Calu3 (cell line): ENCODE measurements at places on chromosomes 6 and 20. TPM values are rescaled to one million over a fixed set of nuclear protein-coding genes. Genes with fewer than 3 reads are reported as not detected.

GRCh38 chr6:167747645-167748044 lies 79.1 kb upstream of the AFDN start:
- no peaks in the 10 kb centered on the region for H3K27me3 ChIP-seq
- no peaks in the 10 kb centered on the region for H3K36me3 ChIP-seq
- H3K4me3 ChIP-seq = no peak overlapping the region
- H3K4me1 ChIP-seq = peaks cover 23% of the 10 kb centered on the region
- H3K27ac ChIP-seq = no peak overlapping the region

DNA sequence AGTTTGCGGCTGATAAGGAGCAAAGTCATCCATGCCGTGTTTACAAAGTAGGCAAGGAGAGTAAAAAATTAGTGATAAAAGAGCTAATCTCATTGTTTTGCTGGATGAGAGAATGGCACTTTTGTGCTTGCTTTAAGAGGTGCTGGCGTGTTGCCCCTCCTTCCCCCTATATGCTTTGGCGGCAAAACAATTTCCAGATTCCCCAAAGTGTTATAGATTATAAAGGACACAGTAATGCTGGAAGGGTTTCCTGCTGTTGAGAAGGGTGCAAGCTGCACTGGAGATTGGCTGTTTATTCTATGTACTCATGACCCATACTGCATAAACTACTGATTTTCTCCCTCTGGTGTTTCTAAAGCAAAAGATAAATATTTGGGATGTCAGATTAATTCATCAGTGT lies 338.9 kb upstream of the MAP3K7 start:
- H3K27me3 ChIP-seq = no peaks in the 10 kb centered on the region
- DNase-seq = no peak
- H3K36me3 ChIP-seq = no peaks in the 10 kb centered on the region
- no peak overlapping the region for H3K27ac ChIP-seq
- no peak overlapping the region for H3K4me3 ChIP-seq

- no peak overlapping the region for H3K27ac ChIP-seq
- H3K4me1 ChIP-seq = no peaks in the 10 kb centered on the region
- DNase-seq = no peak
- H3K27me3 ChIP-seq = no peaks in the 10 kb centered on the region
Measured at GRCh38 chr6:18920701-18921100, 533.6 kb downstream of the RNF144B start.

DNA sequence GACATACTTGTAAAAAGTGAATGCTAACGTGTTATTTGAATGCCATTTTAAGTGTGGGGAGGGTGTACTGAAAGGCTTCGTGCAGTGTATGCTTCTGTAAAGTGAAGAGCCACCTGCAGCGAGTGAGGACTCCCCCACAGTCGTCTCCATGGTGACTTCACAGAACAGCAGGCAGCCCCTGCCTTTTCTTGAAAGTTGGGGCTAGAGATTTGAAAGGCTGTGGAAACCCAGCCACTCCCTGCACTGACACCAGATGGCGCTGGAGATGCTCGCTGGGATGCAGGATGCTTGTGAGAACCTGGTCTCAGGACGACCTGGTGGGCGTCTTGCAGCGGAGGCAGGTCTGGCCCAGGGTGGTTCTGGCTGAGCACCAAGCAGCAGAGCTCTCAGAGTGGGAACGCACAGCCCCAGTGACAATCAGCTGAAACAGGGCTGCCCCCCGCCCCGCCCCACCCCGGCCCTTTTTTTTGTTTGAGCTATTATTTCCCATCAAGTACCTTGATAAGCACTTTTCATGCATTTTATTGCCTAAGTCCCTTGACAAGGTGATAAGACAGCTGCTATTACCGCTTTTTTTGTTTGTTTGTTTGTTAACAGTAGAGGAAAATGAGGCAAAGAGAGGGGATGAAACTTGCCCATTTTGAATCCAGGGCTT lies 150.3 kb downstream of the SYCP2 start:
- no peak overlapping the region for H3K27ac ChIP-seq
- DNase-seq = peak; percentile 88
- H3K27me3 ChIP-seq = peaks cover 3% of the 10 kb centered on the region

Gene RGL2
- 138 and 154 TPM in 2 replicates for total RNA-seq

Gene DDO
- 1.6 and 3.1 TPM in 2 replicates for total RNA-seq

Gene L3MBTL1
- 39.7 and 42.3 TPM in 2 replicates for total RNA-seq

- H3K4me3 ChIP-seq = no peak overlapping the region
- H3K4me1 ChIP-seq = no peaks in the 10 kb centered on the region
- no peak for DNase-seq
- no peak overlapping the region for H3K27ac ChIP-seq
Measured at GRCh38 chr6:66556936-66557335, 849.9 kb upstream of the EYS start.

Gene PGC
- not detected in 2 replicates for total RNA-seq

Gene LTB
- 0.44 and 1.4 TPM in 2 replicates for total RNA-seq

Gene RHAG
- total RNA-seq = not detected in 2 replicates

- H3K27me3 ChIP-seq = no peaks in the 10 kb centered on the region
- H3K27ac ChIP-seq = no peak overlapping the region
- peaks cover 6% of the 10 kb centered on the region for H3K4me1 ChIP-seq
- DNase-seq = peak; percentile 3
- no peak overlapping the region for H3K4me3 ChIP-seq
- no peaks in the 10 kb centered on the region for H3K36me3 ChIP-seq
Measured at GRCh38 chr20:8094415-8094818, 37.6 kb upstream of the PLCB1 start.

DNA sequence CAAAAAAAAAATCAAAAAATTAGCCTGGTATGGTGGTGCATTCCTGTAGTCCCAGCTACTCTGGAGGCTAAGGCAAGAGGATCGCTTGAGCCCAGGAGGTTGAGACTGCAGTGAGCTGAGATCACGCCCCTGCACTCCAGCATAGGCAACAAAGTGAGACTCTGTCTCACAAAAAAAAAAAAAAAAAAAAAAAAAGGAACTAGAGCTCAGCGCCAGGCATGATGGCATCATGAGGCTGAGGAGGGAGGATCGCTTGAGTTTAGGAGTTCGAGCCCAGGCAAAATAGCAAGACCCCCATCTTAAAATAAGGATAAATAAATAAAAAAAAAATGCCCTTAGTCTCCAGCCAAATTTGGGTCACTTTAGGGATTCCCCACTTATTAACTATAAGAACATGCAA lies 40.4 kb upstream of the PIM1 start:
- DNase-seq = no peak
- no peak overlapping the region for H3K4me3 ChIP-seq
- H3K36me3 ChIP-seq = peaks cover 26% of the 10 kb centered on the region

Gene NR2E1
- total RNA-seq = not detected in 2 replicates

DNA sequence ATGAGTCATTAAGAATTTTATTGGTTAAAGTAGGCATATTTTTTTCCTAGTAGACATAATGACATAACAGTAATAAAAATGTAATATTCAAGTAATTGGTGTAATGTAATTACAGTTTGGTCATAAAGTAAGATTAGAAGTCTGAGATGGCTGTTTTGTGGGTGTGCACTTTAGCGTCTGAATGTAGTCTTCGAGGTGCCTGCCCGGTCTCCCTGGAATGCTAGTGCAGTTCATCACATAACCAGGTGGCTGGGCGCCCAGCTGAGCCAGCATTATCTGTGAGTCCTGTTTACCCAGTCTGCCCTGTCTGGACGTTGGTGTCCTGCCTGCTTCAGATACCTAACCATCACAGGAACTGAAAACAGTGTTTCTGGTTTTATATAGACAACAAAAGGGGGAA lies 419.1 kb downstream of the CDC5L start:
- H3K27me3 ChIP-seq = no peaks in the 10 kb centered on the region
- H3K36me3 ChIP-seq = no peaks in the 10 kb centered on the region
- no peak overlapping the region for H3K27ac ChIP-seq
- no peak overlapping the region for H3K4me3 ChIP-seq
- H3K4me1 ChIP-seq = no peaks in the 10 kb centered on the region
- DNase-seq = no peak

Gene KIAA1586
- total RNA-seq = 11.2 and 12.6 TPM in 2 replicates

DNA sequence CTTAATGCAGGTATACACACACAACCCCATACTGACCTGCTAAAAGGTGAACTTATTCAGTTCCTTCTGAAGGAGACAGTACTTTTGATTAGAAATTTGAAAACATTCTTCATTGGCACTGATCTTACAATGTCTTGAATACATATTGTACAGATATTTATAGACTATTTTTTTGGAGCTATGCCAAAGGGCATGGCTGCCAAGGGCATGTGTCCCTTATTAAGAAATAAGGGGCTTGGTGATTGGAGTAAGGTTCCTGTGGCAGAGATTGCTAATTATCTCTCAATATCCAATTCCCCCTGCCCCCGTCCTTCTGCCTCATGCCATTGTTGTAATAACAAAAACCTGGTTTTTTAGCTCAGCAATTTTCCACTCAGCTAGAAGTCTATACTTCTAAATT lies 355.9 kb downstream of the FARS2 start:
- H3K4me1 ChIP-seq = no peaks in the 10 kb centered on the region
- H3K27me3 ChIP-seq = no peaks in the 10 kb centered on the region
- no peaks in the 10 kb centered on the region for H3K36me3 ChIP-seq
- no peak overlapping the region for H3K4me3 ChIP-seq
- no peak overlapping the region for H3K27ac ChIP-seq
- no peak for DNase-seq

- H3K27ac ChIP-seq = peak overlapping the region; percentile 73
- DNase-seq = peak; percentile 55
- peaks cover 4% of the 10 kb centered on the region for H3K36me3 ChIP-seq
- no peak overlapping the region for H3K4me3 ChIP-seq
- no peaks in the 10 kb centered on the region for H3K27me3 ChIP-seq
Measured at GRCh38 chr6:105781248-105781647, 304.9 kb upstream of the PRDM1 start.
